Cerebellar nuclear complex (tissue), 1 donor: ENCODE measurements at places on chromosomes 1 and 21.

- no peak for DNase-seq
Observed at GRCh38 chr1:84912726-84913554, 19.9 kb upstream of the LPAR3 start.

DNA sequence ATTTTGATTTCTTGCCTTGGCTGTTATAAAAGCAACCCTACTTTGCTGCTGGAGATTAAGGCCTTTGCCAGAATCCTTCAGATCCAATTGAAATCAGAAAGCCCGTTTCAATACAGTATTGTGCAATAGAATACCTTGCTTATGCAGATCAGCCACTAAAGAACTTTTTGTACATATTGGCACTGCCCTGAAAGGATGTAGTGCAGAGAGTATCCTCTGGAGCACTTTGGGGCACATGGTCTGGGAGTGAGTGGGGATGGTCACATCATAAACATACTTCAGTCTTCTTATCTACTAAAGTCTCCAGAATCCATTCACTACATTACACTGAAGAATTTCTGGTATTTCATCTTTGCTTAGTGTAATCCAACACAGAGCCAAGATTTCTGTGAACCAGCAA, 189.0 kb downstream of the CENPF start:
- no peak for DNase-seq

- DNase-seq, result no peak
Observed at GRCh38 chr1:218674280-218674773, 329.2 kb downstream of the TGFB2 start.

DNA sequence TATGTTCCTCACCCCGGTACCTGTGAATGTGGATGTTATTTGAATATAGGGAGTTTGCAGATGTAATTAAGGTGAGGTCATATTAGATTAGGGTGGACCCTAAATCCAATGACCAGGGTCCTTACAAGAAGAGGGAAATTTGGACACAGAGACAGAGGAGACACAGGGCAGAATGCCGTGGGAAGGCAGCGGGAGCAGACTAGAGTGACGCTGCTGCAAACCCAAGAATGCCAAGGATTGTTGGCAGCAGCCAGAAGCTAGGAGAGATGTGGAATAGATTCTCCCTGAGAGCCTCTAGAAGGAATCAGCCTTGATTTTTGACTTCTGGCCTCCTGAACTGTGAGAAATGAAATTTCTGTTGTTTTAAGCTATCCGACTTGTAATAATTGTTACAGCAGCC, 53.6 kb downstream of the SPATA46 start:
- no peak for DNase-seq

GRCh38 chr1:205283270-205284147, 38.0 kb downstream of the NUAK2 start:
- DNase-seq, result no peak

DNA sequence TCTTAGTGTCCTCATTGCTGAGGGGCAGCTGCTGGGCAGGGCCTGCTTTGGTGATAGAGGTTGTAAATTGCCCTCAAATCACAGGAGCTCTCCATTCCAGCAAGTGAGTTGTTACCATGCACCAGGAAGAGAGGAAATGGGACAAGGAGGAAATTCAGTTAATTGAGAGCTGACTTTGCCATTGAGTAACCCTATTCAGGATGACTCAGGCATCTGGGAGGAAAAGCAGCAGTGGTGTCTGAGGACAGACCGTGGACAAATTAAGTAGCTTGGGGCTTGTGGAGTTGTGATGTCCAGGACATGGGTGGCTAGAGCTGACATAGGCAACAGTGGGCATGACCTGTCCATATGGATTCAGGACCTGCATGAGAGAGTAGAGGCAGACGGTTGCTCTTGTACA, 5.9 kb downstream of the ARHGEF10L start:
- DNase-seq, result no peak

- DNase-seq, result no peak
Observed at GRCh38 chr1:18137759-18138345, 30.3 kb downstream of the IGSF21 start.

GRCh38 chr1:247539215-247539614, 3.0 kb upstream of the OR2C3 start:
- DNase-seq, result no peak

GRCh38 chr1:210855440-210855839, 278.5 kb downstream of the KCNH1 start:
- DNase-seq, result no peak

DNA sequence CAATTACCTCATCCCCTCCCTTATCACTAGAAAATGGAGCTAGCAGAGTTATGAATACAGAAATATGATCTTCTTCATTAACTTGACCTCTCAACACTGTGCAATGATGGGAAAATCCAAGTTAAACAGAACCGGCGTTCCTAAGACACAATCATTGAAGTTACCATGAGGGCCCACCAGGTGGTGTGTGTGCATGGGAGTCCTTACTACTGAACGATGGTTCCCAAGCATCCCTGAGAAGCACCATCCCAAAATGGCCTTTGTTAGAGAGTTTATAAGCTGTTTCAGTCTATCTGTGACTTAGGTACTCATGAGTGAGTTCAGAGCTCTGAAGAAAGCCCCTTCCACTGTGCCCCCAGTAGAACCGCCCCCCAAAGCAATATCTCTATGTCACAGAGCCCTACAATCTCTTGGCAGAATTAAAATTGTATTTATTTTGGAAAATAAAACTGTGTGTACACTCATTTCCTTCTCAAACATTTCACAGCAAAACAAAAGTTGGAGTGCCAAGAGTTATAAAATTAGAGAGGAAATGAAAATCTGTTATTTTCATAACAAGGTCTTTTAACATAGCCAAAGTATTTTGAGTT, 56.8 kb downstream of the PLD5 start:
- DNase-seq, result no peak

DNA sequence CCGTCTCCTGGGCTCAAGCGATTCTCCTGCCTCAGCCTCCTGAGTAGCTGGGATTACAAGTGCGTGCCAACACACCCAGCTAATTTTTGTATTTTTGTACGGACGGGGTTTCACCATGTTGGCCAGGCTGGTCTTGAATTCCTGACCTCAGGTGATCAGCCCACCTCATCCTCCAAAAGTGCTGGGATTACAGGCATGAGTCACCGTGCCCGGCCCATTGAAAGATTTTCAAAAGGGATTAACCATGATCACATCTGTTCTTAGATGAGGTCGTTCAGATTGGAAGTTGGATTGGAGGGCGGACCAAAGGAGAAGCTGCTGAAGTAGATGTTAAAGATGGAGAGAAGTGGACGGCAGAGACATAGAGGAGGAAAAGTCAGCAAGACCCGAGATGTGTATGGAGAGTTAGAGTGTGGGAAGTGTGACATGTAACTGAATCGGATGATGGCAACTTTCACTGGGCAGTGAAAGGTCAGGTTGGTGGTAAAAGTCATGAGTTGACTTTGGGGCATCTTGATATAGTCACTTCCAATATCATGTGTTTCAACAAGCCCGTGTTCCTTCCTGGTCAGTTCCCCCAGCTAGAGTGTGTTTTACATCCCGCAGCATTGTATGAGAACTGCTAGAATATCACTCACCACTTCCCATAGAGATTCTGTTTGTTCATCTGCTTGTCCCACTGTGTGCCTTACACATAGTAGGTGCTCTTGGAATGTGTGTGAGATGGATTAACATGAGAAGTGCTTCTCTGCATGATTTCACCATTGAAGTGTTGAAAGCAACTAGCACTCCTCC, 54.4 kb upstream of the TINAGL1 start:
- no peak for DNase-seq

GRCh38 chr1:162275622-162276175, 101.0 kb downstream of the SPATA46 start:
- no peak for DNase-seq

DNA sequence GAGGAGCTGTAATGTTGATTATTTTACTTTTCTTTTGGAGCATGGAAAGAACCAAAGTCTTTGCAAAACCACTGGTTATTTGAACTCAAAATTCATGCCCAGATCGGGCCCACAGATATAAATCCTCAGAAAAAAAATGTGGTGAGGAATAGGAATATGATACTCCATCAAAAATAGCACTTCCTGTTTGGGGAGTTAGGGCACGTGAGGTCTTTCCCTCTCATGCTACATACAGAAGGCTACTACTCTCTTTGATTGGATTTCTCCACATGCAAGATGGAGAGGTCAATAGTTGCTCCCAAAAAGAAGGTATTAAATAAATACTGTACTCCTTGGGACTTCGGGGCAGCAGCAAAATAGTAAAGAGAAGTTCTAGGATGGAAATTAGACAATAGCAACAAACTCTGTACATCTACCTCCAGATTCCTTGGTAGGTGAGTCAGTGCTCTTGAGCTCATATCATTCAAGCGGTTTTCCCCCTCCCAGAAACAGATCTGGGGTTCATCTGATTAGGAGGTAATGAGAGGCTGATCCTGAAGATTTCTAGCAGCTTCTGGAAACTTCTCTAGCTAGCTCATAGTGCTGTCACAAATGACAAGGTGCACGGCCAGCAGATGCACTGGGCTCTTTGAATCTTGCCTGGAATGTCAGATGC, 47.1 kb downstream of the SLC9C2 start:
- no peak for DNase-seq

- no peak for DNase-seq
Observed at GRCh38 chr1:108107658-108108057, 92.5 kb downstream of the SLC25A24 start.

- no peak for DNase-seq
Observed at GRCh38 chr21:46516068-46516467, 57.4 kb downstream of the DIP2A start.

DNA sequence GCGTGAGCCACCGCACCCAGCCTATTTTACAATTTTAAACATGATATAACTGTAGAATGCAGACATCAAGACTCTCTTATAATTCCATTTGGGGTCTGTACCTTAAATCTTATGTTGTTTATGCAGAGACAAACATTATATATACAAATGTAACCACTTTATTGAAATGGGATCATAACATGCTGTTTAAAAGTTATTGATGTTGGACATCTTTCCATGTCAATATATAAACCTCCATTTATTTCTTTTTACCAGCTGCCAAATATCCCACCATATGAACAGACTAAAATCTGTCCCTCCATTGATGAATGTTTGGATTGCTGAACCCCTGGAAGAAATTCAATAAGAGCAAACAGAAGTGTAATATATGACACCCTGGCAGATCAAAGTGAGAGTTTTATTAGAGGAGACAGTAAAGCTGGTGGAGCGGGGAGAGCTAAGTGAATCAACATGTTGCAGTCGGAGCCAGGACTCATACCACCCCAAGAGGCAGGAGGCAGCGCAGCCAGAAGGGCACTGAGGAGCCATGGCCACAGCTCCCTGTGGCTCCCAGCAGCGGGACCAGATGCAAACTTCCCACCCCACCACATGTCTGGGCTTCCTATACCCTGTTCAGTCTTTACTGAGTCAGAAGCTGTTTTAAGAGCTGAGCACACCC, 4.7 kb upstream of the PCSK9 start:
- no peak for DNase-seq

GRCh38 chr21:18164483-18164882, 80.2 kb upstream of the CHODL start:
- no peak for DNase-seq

DNA sequence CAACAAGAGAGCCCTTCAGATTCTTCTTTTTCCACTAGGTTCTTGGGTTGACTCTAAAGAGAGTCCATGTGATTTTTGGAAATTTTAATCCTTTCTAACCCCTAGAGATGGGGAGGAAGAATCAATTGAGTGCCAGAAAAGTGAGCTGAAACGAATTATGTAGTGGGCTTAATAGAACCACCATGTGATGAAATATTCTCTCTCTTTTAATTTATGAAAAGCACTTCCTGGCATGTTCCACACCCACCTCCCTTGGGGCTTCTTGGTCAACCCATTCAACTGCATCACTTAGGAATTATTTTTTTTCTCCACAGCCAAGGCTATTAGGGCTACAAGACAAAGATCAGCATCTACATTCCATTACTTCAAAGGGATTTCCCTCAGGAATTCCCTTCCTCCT, 79.6 kb downstream of the ZC3H11B start:
- DNase-seq, result no peak

GRCh38 chr1:198771563-198772153, 132.8 kb downstream of the PTPRC start:
- DNase-seq, result no peak

DNA sequence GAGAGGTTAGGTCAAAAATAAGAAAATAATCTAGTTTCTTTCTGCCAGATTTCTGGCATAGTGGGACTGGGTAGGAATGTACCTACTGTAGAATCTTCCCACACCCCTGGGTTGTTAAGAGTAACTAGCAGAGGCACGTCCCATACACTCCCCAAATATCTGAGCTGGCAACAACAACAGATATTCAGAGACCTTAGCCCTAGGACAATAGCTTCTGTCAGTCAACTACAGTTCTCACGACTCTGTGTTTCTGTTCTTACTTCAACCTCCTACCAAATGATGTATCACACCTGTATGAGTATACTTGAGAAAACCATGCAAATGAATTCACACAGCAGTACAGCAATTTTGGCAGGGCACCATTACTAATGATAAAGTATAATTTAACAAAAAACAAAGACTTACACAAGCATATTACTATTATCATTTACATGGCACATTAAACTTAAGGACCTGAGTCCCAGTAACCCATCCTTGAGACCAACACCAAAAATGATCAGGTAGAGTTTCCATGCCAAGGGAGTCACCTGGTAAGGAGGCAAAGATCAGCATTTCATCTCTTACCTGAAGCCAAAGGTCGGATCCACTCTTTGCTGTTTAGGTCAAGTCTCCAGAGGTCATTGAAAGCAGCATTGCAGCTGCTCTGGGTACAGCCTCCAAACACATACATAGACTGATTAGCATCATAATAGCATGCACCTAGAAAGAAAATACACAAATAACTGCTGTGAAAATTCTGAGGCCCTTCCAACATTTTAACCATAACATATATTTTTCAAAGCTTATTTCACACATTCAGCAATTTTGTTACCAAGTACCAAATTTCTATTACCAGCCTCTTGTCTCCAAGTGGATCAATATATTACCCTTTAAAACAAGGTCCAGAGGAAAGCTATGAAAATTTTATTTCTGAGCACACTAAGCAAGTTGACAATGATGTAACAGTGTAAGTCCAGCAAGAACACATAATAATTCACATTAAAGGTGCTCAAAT, 57.5 kb upstream of the CPLANE2 start:
- no peak for DNase-seq

- no peak for DNase-seq
Observed at GRCh38 chr1:51487628-51488027, 31.4 kb downstream of the EPS15 start.

GRCh38 chr1:208835781-208836180, 591.6 kb upstream of the PLXNA2 start:
- DNase-seq, result no peak

GRCh38 chr21:15793550-15794235, 63.9 kb downstream of the USP25 start:
- no peak for DNase-seq

- DNase-seq, result no peak
Observed at GRCh38 chr1:74526708-74527107, 14.3 kb upstream of the LRRC53 start.

DNA sequence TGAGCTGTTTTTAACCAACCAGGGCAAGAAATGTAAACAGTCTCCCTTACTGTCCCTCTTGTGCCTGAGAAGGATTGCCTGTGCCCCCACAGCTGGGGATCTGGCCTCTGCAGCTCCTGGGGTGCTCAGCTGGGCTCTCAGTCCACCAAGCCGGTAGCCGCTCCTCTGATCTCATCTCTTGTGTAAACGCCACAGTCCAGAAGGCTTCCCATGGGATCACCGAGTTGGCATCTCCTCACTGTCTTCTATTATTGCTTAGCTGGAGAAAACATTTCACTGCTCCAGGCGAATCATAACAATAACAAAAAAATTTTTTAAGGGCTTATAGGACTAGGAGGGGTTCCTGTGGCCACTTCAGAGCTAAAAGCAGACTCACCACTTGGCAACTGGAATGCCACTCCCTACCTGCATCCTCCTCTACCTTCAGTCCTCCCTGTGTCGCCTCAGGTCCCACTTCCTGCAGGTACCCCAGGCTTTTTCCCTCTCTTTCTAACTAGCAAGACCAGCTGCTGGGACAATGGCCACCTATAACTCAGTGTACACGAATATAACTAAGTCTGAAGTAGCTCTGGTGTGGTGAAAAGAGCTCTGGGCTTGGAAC, 75.8 kb downstream of the ATP1A1 start:
- no peak for DNase-seq
